ENCODE measurements at places on chromosomes 2 and 18.

- DNase-seq = no peak
Observed at GRCh38 chr2:212423089-212423488, 115.5 kb downstream of the ERBB4 start.

GRCh38 chr18:43587538-43588153 is 310.4 kb upstream of the SYT4 start:
- DNase-seq = peak; percentile 48

GRCh38 chr2:68925295-68925896 is 27.3 kb downstream of the GKN2 start:
- DNase-seq = peak; percentile 8

- DNase-seq = no peak
Observed at GRCh38 chr18:56235481-56236013, 402.8 kb downstream of the TXNL1 start.

- no peak for DNase-seq
Observed at GRCh38 chr2:120937686-120938044, 202.0 kb downstream of the GLI2 start.

GRCh38 chr2:3246406-3246805 is 131.2 kb downstream of the EIPR1 start:
- no peak for DNase-seq

DNA sequence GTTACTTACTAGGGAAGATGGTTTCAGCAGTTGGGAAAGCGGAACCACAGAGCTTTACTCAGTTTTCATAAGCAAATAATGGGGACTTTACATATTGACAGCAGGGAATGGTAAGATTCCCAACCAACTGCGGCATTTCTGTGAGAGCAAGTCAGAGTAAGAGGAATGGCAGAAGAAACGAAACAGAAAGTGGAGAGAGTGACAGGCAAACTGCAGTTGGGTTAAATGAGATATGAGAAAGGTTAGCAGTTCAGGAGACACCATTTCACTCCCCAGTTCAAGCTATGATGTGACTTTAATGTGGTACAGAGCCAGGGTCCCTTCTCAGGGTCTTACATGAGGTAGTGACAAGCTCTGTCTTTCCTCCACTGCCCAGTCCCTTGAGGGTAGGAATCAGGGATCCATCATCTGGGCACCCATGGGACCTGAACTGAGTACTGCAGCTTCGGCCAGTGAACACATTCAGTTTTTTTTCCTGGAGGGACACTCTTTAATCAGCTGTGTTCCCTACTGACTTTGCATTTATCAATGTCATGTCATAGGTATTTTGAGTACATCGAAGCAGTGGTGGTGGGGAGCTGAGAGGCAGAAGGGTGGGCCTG is 33.0 kb upstream of the GREB1 start:
- DNase-seq = no peak

DNA sequence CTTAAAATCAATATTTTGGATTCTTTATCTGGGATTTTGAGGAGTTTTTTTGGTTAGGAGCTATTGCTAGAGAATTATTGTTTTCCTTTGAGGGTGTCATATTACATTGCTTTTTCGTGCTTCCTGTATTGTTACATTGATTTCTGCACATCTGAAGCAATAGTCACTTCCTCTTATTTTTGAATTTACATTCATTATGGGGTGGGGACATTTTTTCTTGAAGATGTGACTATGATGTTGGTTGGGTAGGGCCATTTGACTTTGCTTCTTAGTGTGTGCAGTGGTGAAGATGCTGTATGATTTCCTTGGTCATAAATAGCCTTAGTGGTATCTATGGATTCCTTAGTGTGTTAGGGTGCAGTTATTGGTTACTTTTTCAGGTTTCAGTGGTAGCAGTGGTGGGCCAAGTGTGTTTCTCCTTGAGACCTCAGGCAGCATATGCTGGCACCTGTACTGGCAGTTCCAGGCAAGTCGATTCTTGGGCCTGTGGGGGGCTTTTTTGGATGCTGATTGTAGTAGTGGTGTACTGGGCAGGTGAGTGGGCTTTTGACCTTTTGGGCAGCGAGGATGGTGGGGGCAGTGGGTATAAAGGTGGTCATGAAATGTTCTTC is 61.8 kb downstream of the ARHGAP25 start:
- no peak for DNase-seq

DNA sequence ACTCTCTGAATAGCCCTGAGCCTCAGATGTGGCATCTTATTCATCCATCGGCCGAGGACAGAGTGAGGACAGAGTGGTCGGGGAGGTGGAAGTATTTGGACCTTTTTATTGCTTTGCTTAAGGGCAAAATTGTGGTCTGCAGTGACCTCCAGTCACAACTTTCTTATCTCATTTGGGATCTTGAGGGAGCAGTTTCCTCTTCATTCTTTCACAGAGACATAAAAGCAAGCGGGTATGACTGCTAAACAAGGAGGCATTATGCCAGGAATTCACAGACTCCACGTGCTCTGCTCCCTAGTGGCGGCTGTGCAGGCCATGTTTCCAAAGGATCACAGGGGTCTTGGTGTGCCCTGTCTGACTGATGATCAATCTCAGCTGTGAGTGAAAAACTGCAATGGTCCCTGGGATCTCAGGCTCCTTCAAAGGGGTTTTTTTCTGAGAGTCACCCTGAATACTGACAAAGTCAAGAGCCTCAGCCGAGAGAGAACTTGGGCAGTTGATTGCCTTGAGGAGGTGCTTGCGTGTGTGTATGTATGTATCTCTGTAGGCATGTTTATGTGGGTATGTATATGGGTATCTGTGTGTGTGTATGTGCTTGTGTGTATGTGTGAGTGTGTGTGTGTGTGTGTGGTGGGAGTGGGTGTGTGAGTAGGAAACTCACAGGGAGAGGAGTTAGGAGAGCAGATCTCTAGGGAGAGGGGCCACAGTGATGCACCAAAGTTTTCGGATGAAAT is 47.7 kb downstream of the RAPGEF4 start:
- no peak for DNase-seq

GRCh38 chr2:226953206-226953605 is 117.4 kb downstream of the RHBDD1 start:
- no peak for DNase-seq

GRCh38 chr2:3176071-3176868 is 201.3 kb downstream of the EIPR1 start:
- no peak for DNase-seq

DNA sequence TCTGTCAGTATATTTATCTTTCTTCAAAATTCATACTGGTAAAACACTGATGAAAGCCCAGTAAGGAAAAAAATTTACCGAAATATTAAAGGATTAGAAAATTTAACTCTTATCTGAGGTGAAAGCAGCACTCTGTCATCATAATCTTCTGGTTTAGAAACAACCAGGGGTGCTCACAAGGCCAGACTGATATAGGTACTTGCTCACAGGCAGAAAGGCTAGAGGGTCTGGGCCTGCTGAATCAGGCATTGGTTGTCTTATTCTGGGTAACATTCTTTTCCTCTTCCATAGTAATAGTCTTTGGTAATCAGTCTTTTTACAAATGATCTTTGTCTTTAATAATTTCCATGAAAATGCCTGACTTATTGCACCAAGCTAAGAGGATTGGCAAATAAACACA is 221.4 kb upstream of the TFPI start:
- DNase-seq = no peak

- peak; percentile 28 for DNase-seq
Observed at GRCh38 chr2:8306530-8307351, 375.1 kb upstream of the ID2 start.

- no peak for DNase-seq
Observed at GRCh38 chr18:32669549-32670165, 103.2 kb downstream of the KLHL14 start.

DNA sequence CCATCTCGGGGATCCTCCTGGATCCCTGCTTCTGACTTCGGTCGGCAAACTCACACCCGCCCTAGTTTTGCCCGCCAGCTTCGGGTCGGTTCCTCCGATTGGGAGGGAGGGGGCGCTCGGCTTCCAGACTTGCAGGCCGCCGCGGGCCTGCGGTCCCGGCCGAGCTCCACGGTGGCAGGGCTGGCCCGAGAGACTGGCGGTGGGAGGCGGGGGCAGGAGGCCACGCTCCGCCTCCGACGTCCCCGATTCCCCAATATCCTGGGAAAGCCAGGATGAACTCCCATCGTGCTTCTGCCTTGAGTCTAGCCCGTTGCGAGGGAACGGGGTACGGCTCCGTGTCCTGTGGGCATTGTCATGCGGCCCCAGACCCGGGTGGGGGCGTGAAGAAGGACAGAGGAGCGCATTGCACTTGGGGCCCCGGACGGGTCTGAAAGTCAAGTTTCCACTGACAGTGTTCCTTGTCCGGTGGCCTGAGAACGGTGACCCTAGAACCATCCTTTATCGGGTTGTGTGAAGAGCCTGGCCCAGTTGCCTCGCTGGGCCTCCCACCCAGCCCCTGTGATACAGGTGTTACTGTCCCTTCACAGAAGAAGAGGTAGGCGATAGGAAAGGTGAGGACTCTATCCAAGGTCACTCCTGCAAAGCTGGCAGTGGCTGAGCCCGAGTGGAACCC is 2.4 kb upstream of the INHBB start:
- peak; percentile 60 for DNase-seq

DNA sequence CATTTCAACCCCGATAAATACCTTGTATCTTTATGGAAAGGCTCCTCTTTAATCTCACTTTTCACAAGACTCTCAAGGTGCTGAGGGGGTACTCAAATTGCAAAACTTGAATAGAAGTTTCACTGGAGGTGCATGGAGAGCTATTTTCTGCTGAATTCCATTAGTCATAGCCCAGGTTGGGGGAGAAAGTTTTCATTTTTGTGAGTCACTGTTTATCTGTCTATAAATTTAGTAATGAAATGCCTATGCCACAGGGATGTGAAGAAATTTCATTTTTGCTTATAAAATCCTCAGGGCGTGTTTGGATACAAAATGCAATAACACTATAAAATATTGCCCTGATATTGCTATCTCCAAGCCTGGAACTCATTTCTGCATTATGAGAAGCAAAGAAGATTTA is 346.3 kb downstream of the LRATD1 start:
- no peak for DNase-seq

DNA sequence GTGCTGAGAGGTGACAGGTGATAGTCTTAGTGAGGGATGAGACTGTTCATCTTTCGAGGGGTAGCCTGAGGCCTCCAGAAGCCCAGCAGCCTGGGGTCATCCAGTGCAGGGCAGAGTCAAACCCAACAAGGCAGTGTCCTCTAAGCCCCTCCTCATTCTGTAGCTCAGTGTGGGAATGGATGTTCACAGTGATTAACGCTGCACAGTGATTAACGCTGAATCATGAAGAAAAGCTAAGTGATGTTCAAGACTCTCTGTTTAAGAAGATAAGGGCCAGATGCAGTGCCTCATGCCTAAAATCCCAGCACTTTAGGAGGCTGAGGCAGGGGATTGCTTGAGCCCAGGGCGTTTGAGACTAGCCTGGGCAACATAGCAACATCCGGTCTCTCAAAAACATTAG is 56.3 kb upstream of the LAPTM4A start:
- no peak for DNase-seq

DNA sequence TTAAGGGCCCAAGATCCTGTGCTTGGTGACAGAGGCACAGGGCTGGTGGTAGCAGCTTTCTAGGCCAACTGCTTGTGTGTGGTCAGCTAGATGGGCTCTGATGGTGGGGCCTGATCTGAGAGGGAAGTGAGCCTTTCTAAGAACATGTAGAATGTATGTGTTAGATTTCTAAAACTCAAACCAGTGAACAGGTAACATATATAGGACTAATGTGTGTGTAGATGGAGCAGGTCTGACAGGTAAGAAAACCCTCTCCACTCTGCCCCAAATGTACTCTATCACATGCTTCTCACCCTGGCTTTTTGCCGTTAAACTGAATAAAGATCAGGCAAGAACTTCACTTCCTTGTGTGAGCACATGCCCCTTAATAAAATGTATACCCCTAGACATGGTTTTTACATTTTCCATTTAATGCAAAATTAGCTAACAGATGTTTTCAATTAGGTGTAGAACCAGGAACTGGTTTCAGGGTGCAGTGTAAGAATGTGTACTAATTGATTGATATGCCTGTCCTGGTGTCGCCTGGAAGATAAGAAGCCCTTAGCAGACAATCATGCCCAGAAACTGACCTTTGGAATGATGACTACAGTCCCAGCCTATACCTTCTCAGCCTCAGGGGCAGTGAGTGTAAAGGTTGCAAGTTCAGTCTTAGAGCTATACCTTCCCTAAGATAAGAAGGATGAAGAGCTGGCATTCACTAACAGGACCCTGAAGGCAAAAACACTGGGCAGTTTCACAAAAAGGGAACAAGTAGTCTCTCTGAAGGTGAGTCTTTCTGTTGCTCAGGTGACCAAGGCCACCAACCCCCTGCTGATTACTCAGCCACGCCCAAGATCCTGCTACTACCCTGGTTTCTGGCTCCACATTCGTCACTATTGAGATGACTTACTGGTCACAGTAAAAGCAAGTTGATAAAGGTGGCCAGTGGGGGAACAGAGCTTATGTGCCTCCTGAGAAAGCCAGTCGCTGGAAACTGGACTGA is 71.2 kb downstream of the SPATS2L start:
- no peak for DNase-seq

- no peak for DNase-seq
Observed at GRCh38 chr2:136376211-136376610, 258.3 kb upstream of the CXCR4 start.

DNA sequence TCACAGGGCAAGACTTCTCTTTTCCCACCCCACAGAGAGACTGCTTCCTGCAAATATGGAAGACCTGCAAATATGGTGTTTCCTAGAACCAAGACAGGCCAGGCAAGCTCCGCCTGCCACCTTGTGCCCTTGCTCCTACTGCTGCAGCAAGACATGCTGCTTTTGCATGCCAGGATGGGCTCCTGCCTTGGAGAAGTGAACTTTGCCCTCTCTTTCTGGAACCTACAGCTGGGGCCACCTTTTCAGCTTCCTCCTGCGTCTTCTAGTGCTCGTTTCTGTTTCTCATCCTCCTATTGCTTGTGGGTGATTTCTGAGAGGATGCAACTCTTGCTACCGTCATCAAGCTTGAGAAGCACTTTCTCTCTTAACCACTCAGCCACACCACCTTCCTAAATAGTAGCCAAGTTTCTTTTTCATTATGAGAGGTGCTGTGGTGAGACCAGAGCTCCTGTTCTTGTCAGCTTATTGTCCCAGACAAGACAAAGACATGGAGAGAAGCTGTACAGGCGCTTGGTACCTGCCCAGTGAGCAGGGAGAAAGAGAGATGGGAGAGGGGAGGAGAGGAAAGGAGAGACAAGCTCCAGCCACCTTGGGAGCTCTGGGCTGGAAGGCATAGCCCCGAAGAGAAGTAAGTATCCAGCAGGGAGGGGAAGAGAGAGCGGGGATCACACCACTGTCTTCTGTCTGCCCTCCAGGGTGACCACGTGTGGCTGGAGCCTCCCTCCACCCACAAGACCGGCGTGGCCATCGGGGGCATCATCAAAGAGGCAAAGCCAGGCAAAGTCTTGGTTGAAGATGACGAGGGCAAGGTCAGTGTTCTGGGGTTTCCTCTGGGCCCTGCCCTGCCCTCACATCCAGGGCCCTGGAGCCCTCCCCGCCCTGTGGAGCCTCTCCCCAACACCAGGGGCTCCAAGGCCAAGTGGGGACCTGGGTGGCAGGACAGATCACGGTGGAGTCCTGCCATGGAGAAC is 28.3 kb downstream of the MYO7B start:
- DNase-seq = no peak

DNA sequence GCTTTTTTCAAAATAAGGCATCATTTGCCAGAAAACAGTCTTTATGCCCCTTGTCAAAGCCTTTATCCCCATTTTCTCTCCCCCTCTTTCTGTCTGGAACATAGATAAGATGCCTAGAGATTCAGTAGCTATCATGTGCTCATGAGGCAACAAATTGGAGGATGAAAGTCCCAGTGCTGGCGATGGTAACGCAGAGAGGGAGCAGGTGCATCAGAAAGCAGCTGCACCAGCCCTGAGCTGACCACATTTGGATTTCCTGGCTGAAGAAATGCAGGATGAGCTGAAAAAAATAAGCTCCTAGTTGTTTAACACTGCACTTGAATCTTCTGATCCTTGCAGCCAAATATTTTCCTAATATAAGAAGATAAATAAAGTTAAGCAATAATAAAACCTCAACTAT is 48.0 kb downstream of the LOXHD1 start:
- DNase-seq = no peak

GRCh38 chr18:50832754-50833153 is 12.9 kb upstream of the MRO start:
- no peak for DNase-seq
